Epithelial cell of esophagus (primary cell): ENCODE measurements at places on chromosomes 2 and 18.
A peak's percentile ranks its signal among the peaks of the same experiment; 100 is the strongest.

DNA sequence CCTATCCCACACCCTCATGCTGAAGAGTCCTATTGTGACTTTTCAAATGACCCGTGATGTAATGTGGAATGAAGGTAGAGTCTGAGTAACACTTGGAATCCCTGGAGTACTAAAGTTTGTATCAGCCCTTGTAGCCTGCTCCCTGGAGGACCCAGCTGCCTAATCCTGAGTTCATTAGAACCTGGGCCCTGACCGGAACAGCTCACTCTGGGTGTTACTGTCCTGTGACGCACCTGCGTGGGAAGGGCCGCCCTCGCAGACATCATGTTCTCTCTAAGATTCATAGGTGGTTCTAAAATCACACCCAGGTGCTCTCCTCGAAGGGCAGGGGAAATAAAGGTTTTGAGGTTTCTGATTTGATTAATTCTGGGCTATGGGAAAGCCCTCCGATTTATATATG lies 62.3 kb downstream of the NCK2 start:
- DNase-seq = no peak

DNA sequence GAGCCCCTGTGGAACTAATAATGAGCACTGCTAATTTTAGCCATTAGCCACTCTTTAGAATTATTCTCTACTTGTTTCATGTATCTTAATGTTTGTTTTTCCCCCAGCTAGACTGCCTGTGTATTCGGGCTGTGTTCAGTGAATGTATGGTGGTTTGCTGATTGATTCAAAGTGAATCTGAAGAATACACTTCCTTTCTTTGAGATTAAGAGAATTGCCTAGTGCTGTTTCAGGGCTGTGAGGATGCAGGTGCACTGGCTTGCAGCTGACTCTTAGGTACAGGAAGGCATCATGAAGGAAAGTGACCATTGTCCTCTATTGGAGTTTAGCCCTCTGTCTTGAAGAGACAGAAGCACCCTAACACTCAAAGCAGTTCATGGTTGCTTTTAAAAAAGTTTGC lies 138.7 kb downstream of the CERS6 start:
- DNase-seq = no peak

GRCh38 chr2:32523686-32524085 lies 104.2 kb upstream of the TTC27 start:
- no peak for DNase-seq

GRCh38 chr18:3044931-3045698 lies 32.2 kb upstream of the LPIN2 start:
- DNase-seq = peak; percentile 55

- no peak for DNase-seq
These were observed 4.9 kb downstream of the NEB start for GRCh38 chr2:151729415-151729811.

DNA sequence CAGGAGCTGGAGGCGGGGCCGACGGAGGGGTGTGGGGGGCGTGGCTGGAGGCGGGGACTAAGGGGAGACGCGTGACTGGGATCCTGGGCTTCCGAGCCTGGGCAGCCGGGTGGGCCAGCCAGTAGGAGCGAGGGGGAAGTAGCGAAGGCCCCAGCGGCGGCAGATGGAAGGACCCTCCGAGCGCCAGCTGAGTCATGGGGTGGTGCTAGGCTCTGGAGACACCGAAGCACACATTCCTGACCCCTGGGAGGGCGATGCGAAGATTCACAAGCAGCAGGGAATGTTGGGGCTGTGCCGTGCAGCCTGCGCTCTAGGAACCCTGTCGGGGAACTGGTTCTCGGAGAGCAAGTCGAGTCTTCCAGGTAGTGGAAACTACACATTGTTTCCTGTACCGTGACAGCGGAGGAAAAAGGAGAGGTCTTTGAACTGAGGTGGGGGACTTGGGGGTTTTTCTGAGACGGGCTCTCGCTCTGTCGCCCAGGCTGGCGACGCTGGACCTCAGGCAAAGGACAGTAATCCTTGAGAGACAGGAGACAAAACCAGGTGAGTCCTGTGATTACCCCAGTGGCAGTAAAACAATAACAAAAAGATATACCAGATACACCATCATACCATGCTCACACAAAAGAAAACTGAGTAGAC lies 650 bp upstream of the AFG3L2 start:
- DNase-seq = peak; percentile 99

DNA sequence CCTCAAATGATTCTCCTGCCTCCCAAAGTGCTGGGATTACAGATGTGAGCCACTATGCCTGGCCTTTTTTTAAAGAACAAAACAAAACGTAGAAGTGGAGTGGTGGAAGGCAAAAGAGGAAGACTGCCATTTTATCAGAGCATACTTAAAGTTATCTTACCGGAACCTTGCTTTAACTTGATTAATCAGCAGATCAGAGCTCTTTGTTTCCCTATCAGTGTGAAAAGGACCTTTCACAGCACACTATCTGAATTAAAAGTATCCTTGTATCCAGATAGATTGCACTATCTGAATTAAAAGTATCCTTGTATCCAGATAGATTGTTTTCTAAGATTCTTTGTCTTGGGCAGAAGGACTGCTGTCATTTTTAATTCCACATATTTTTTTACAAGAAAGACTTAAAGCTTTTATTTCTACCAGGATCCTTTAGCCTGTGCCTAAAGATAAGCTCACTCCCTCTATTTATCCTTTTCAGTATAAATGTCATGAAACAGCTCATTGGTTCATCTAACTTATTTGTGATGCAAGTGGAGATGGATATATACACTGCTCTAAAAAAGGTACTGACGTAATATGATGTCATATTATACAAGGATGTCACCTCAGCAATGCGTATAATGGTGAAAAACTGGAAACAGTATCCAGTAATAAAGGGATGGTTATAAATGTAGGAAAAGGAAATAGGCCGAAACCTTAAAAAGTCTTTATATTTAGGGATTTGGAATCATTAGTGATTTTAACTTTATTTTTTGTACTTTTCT lies 17.8 kb downstream of the GMCL1 start:
- DNase-seq = no peak

- no peak for DNase-seq
These were observed 114.6 kb downstream of the BAZ2B start for GRCh38 chr2:159501743-159502142.

DNA sequence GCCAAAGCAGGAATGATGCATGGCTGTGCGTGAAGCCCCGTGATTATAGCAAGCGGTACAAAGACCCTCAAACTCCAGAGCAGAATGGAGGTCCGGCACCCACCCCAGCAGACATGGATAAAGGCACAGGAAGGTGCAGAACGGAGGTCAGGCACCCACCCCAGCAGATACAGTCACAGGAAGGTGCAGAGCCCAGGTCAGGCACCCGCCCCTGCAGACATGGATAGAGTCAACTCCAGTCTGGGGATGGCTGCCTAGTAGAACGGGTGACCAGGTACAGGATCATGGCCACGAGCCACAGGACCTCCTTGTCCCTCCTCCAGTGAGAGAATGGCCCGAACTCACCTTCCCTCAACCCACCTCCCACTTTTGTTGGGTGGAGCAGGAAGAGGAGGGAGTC lies 318.3 kb upstream of the SALL3 start:
- DNase-seq = no peak

DNA sequence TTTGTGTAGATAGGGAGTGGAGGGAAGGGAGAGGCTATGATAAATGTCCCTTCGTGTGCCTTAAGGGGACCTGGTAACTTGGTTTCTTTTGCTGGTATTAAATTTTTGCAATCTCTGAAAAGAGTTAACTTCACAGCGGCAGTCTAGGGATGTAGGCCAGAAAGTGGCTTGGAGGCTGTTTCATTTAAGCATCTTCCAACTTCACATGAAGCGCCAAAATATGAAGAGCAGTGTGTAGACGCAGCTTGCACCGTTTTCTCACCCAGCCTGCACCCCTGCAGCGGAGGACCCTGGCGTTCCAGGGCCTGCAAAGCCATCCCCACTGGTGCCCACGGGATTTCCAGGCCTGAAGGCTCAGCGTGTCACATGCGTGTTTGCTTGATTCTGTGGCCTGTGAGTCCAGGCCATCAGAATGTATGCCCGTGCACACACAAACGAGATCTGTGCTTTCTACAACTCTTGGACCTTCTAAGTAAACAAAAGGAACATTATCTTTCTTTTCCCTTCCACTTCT lies 87.2 kb upstream of the EPB41L3 start:
- no peak for DNase-seq

DNA sequence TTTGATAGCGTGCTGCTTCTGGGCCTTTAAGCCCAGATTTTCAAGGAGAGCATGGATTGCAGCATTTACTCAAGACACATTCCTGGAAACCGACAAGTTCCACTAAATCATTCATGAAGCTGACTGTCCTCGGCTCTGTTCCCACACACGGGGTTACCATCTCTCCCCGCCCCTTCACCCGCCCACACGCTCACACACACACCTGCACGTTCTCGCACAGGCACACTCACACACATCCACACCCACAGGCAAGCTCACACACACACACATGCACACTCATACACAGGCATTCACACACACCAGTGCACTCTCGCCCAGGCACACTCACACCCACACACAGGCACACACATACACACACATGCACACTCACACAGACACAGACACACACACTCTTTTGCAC lies 150.0 kb upstream of the AGAP1 start:
- DNase-seq = no peak

- DNase-seq = no peak
These were observed 1.1 kb upstream of the SATB2 start for GRCh38 chr2:199458806-199459285.

DNA sequence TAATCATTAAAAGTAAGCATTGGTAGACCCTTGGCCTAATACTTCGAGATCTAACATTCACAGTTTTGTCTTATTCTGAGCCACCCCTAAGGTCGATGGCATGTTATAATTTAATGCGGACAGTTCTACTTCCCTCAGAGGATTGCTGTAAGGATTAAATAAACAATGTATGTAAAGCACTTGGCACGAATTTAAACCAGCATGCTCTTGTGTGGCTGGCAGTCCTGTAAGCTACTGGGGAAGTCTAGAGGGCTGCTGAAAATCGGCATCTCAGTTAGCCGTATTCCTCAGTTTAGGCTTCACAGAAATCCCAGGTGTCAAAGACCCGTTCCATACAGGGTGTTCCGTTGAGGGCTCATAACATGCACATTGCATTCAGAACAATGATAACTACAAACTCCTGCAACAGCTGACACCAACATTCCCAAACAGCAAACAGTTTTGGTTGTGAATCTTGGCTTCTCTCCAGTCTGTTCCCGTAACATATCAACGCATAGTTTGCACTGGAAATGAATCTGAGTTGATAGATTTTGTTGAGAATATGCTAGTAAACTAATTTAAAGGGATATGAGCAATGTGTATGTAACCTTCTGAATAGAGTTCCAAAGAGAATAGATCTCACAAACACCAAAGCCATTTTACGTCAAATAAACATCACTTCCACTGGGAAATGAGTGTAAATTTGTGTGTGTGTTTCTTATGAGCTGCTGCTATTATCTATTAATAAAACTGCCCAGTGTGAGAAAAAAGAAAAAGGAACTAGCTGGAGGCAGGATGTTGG lies 52.2 kb upstream of the ACKR3 start:
- DNase-seq = no peak

DNA sequence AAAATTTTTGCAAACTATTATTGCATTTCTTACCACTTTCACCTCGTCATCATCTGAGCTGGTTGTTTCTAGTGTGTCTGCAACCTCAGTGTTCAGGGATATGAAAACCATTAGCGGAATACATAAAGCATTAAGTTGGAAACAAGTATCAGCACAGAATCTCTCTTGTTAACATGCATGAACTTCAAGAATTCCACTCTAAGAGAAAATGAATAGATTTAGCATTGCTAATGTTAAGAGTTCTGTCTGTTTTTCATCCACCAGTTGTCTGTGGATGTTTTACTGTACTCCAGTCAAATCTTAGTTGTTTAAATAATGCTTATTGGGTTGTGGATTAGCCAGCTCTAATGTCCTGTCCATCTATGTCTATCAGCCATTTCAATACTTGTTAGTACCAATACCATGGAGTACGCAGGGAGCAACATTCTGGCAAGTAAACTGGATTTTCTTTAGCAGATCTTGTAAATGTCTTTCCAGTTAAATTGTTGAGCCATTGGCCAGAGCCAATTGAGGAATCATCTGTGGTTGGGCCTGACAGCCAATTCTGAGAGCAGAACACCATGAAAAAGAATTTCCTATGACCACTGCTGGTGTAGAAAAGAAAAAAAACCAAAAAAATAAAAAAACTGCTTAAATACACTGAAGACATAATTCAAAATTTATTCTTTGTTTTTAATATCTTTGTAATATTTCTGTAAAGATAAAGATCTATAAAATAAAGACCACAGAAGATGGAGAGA lies 82.5 kb downstream of the SLC8A1 start:
- DNase-seq = no peak

GRCh38 chr2:18848646-18849045 lies 259.3 kb upstream of the NT5C1B start:
- no peak for DNase-seq

DNA sequence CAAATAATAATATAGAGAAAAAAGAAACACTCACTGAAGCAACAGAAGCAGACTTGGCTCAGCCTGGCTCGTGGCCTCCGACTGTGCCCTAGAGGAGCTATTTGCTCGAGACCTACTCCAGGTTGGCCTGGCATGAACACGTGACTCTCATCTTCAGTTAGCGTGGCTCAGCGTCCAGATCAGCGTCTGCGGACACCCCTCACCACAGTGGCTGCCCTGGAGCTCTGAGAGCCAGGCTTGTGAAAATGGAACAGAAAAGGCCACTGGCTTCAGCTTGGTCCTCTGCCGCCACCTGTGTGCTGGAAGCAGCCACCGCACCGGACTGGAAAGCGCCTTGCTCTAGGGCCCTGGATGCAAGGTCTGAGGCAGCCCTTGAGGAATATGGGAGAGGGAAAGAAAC lies 1184.0 kb upstream of the GYPC start:
- DNase-seq = peak; percentile 25

DNA sequence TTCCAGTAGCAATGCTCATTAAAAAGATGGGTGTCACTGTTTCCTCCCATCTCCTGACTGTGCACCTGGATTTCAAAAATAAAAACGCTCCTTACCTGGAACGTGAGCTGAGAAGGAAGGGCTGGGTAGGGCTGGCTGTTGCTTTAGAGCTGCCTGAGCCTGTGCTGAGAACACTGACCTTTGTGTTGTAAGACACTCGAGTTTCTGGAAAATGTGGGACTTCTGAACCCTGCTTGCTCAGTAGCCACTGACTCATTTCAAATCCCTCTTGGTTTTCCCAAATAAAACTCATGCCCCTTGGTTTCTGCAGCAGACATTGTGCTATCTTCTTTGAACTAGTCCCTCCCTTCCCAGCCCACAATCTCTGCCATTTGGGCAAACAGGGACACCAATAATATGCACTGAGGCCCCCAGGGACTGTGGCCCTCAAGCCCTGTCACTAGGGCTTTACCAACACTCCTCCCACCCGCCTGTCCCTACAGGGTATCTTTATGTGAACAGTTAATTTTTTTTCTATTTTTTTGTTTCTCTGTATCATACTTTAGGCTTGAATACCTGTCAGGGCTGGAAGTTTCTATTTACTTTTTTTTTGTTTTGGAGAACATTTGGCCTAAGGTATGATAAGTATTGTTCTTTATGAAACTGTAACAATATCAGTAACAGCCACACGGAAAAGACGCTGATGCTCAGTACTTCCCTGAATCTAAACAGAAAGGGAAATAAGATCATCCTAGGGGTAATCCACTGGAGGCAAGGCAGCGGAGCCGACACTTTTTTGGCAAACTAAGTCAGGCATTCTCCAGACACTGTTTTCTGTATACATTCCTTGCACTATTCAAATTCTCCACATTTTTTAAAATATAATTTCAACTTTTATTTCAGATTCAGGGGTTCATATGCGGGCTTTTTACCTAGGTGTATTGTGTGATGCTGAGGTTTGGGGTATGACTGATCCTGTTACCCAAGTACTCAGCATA lies 280.2 kb downstream of the STK39 start:
- DNase-seq = no peak

GRCh38 chr2:15682354-15682753 lies 90.7 kb downstream of the DDX1 start:
- no peak for DNase-seq
